Stimulated activated CD4-positive, alpha-beta T cell treated with anti-CD3 and anti-CD28 coated beads, Interleukin-1b, Interleukin-23, amount 100 ng/mL, for 24 hours (primary cell): ENCODE measurements at places on chromosomes 4 and X.

- DNase-seq, result no peak
Observed at GRCh38 chr4:139191373-139191772, 14.4 kb upstream of the ELF2 start.

DNA sequence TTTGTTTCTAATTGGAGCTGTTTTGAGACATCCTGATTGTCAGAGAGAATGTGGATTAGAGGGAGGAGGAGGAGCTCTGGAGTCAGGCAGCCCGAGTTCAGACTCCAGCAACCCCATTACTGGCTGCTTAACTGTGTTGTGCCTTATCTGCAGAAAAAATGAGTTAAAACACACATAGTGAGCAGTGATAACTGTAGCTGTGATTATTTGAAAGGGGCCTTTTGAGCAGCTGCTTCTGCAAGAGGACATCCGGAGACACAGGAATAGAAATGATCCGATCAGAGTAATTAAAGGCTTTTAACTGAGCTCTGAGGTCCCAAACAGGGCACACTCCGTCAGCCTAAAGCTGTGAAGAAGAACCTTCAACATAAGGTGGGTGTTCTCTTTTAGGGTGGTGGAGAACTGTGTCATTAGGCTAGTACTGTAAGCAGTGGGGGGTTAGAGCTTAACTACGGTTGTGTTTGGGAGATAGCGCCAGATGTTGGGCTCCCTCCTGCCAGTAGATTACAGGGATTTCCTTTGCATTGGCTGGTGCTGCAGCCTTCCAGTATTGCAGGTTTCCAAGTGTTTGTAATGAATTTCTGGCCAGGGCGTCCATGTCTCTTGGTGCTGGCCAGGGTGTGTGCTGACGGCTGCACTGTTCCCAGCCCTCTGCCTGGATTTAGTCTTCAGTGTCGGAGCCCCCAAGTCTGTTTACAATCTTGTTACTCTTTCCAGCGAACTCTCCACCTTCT, 24.3 kb downstream of the ADD1 start:
- DNase-seq, result no peak

DNA sequence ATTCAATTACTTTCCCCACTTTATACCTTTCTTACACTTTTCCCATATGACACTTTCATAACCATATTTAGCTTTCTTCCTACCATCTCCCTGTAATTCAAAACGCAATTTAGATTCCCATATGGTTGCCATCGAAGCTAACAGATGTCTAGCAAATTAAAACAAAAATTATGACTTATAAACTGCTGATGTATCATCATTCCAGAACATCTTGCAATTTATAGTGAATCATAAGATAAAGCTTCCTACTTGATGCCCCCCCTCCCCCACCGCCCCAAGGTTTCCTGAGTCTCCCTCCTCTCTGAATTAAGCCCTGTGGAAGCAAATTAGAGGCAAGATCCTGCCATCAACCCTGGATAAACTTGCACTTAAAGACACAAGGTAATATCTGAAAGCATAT, 5.4 kb downstream of the TSPAN5 start:
- no peak for DNase-seq

DNA sequence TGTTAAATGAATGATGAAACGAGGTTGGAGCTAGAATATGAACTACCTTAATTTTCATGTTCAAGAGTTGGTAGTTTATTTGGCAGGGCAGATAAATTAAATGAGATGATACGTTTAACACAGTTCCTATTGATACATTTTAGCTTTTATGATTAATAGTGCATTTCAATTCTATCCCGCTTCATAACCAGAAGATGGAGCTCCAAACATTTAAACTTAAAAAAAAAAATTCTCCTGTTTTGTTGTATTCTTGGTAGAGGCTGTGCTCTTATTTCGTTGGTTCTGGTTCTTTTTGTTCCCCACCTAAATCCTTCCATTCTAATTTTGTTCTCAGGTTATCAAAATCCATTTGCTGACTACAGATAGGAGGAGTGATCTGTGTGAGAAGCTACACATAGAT, 71.8 kb upstream of the PTPN13 start:
- DNase-seq, result no peak

GRCh38 chr4:8090744-8091301, 67.8 kb downstream of the ABLIM2 start:
- no peak for DNase-seq

GRCh38 chr4:184906480-184907097, 80.8 kb upstream of the ACSL1 start:
- DNase-seq, result no peak

DNA sequence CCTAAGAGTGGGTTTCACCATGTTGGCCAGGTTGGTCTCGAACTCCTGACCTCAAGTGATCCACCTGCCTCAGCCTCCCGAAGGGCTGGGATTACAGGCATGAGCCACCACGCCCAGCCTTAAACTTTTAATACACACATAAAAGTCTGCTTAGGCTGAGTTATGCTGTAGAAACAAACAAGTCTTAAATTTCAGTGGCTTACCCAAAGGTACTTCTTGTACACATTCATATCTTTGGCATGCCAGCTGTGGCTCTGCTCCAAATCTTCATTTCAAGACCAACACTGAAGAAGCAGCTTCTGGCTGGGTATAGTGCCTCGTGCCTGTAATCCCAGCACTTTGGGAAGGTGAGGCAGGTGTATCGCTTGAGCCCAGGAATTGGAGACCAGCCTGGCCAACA, 80.3 kb downstream of the PPEF2 start:
- no peak for DNase-seq

GRCh38 chr4:128468123-128468989, 180.7 kb upstream of the PGRMC2 start:
- DNase-seq, result no peak
